ENCODE measurements at places on chromosomes 7 and 10.

DNA sequence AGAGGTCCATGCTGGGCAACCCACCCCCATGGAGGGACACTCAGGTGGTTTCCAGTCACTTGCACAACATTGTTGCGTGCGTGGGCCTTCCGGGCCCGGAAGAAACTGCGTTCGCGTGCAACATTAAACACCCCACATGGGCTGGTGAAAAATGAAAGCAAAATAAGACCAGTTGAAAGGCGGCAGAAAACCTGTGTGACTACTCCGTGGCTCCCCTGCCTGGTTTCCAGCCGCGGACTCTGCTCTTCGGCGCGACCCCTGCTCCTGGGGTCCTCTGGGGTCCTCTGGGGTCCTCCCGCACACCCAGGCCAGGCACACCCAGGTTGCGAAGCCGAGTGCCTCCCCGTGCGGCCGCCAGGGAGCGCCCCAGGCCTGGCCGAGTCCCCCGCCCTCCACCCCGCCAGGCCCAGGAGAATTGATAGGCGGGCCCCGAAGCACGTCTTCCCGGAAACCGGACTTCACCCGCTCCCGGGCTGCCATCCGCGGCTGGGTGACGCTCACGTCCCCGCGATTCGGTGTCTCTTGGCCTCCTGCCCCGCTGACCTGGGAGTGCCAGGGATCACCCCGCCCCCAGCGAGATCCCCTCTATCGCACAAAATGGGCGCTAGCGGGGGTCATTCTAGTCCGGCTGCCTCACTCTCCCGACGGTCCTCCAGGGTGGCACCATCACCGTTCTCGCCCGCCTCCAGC is 1.9 kb upstream of the SH2D4B start:
- peak; percentile 39 for DNase-seq

DNA sequence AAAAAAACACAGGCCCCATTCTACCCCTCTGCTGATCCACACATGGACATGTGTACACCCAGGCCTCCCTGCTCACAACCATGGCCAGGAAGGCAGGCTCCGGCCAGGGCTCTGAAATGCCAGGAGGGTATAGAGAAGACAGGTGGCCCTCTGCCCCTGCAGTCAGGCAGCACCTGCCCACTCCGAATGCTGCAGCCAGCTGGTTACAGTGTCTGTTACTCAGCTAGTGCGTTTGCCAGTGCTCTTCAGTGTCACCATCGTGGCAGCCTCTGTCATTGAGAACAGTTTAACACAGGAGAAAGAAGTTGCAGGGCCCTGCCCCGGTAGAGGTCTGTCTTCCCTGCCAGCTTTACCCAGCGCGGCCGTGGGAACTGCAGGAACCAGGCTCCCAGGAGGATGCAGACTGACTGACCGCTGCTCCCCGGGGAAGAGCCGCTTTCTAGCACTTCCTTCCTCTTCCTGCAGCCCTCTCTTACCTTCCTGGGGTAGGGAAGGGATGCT is 128.8 kb upstream of the FAM20C start:
- no peak for DNase-seq

DNA sequence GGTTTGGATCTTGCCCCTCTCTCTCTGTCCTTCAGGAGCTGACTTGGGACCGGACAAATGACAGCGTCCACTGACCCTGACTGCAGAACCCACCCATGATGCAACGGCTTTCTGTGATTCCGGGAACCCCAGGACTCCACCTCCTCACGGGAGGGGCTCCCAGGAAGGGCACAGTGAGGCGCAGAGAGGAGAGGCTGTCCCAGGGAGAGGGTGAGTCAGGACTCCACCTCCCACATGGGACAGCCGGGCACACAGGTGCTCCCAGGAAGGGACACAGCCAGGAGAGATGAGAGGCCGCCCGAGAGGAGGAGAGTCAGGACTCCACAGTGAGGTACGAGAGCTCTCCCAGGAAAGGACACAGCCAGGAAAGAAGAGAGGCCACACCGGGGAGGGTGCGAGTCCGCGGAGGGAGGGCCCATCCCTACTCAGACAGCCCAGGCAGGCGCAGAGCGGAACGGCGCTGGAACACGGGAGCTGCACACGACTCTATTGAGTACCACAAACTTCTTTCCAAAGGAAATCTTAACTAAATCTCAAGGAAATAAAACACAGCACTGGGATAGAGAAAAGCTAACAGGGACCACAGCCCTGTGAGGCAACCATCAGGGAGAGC is 162.5 kb downstream of the MAD1L1 start:
- no peak for DNase-seq

DNA sequence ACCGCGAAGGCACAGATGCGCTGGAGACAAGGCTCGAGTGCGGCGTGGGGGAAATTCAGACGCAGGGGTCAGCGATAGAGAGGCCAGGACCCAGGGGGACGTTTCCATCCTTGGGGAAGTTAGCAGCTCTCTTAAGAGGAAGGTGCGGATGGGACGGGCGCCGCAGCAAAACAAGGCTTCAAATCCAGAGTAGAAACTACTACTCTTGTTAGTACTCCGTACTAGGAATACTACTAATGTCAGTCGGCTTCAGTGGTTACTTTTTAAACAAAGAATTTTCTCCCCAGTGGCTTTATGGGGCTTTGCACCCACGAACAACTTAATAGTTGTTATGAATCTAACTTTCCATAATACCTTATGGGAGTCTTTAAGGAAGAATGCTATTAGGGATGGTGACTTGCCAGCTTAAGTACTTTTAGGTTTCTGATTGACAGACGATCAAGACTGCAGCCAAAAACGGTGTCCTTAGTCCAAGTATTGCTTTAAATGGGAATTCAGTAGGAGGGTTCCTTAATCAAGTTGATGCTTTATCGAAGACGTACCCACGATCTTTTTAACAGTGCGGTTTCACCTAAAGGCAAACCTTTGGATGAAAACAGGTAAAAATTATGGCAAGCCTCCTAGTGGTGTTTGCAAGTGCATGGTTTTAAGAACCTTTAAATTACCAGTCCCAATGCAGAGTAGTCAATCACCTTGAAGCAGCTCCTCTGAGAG is 812 bp upstream of the IDE start:
- DNase-seq, result no peak

GRCh38 chr10:34031400-34031799 is 696.9 kb upstream of the NRP1 start:
- no peak for DNase-seq

GRCh38 chr10:119190353-119190752 is 11.7 kb upstream of the PRDX3 start:
- no peak for DNase-seq

GRCh38 chr7:96685353-96685752 is 24.3 kb downstream of the SEM1 start:
- no peak for DNase-seq

GRCh38 chr7:37074370-37074769 is 350.1 kb upstream of the AOAH start:
- no peak for DNase-seq

Data from GM12864 (cell line).